ENCODE measurements at places on chromosomes 7 and 10. TPM values are rescaled to one million over a fixed set of nuclear protein-coding genes. Genes with fewer than 3 reads are reported as not detected.

DNA sequence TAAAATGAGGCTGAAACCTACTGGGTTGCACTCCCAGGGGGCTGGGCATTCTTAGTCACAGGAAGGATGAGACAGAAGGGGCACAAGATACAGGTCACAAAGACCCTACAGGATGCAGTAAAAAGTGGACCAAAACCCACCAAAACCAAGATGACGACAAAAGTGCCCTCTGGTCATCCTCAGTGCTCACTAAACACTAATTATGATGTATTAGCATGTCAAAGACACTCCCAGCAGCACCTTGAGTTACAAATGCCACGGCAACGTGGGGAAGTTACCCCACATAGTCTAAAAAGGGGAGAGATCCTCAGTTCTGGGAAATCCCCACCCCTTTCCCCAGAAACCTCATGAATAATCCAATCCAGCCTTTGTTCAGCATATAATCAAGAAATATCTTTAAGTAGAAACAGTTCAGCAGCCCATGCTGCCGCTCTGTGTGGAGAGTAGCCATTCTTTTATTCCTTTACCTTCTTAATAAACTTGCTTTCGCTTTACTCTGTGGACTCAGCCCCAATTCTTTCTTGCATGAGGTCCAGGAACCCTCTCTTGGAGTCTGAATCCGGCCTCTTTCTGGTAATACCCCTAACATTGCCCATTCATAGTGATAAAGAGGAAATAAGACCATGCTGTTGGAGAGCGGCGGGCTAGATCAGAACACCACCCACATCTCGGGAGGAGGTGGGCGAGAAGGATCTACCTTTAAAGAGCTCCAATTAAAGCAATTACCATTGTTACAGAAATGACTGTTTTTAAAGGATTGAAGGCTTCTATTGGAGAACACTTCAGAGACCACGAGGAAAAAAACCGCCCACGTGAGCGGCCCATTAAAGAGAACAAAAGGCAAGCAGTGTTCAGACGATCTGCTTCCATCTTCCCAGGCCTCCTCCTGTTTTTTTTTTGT, 170.9 kb downstream of the USP6NL start:
- no peak for DNase-seq

DNA sequence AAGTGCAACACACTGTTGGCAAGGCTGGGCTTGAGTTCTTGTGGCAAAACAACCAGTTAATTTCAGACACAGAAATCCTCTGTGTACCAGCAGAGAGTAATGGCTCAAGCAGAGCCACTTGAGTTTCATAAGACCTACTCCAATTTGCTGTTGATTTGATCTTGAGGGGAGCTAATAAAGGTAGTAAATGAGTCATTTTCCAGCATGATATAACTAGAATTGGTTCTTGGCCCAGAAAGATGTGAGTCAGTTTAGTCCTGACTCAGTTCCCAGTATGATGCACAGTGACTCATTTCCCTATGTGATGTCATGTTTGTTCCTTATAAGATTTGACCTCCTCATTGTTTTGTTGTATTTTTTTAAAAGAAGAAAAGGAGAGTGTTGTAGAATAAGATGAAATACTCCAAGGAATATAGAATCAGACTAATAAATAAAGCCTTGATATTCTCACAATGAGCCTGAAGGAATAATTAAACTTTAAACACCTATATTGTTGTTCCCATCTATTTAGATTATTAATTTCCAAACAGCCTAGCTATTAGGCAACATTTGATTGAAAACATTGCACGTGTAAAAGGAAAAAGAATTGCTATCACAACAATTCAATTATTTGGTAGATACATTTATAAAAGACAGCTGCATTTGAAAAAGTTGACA, 186.2 kb downstream of the REEP3 start:
- DNase-seq: peak; percentile 98

GRCh38 chr10:25966844-25967243, 32.8 kb downstream of the MYO3A start:
- no peak for DNase-seq

GRCh38 chr7:45146531-45147379, 10.8 kb upstream of the RAMP3 start:
- no peak for DNase-seq

DNA sequence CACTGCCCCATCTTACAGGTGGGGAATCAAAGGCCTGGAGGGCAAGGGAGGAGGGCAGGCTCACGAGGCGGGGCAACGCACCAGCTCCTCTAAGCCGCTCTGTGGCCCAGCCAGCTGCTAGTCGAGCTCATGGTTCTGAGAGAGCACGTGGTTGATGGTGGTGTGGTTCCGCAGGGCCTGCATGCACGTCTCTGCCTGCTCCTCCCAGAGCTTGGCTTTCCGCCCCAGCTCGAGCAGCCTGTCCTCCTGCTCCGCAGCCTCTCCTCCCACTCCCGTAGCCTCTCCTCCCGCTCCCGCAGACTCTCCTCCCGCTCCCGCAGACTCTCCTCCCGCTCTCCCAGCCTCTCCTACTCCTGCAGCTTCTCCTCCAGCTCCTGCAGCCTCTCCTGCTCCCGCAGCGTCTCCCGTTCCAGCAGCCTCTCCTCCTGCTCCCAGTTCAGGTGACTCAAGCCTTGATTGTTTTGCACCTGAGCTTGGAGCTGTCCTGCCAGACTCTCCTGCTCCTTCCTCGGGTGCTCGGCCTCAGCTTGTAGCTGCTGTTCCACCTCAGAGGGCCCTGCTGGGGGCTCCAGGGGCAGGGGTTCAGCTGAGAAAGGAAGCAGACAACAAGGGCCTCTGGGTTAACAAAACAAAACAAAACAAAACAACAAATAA, 19.1 kb upstream of the MTPAP start:
- DNase-seq: no peak

- no peak for DNase-seq
Measured at GRCh38 chr10:130363051-130363450, 226.9 kb downstream of the GLRX3 start.

DNA sequence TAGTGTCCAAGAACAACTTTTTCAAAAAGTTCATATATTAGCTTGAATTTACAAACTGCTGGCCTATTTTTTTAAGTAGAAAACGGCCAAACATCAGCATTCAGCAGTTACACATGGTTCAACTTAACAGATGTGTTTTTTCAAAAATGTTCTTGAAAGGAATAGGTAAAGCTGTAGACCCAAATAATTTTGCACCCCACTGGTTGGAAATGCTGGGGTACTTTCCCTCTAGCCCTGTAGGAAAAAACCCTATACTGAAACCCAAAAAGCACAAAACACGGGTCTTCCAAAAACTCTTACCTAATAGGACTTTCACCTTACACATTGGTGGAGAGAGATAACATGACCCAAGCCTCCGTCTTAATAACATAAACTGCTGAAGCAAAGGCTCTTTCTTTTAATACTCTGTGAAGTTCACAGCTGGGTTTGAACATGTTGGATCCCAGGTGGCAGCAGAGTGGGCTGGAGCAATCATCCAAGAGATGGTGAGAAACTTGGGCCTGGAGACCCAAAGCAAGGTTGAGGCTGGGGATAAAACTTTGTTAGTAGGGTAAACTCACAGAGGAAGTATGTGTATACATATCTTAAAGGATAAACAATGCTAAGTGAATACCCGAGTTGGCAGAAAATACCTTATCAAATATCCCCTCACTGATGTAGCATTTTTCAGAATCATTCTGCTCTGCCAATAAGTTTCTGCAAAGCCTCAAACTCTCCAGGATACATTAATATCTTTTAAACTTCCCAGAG, 629 bp upstream of the DNAJC9 start:
- DNase-seq: no peak

GRCh38 chr7:54778696-54779540, 19.9 kb upstream of the SEC61G start:
- DNase-seq: no peak

DNA sequence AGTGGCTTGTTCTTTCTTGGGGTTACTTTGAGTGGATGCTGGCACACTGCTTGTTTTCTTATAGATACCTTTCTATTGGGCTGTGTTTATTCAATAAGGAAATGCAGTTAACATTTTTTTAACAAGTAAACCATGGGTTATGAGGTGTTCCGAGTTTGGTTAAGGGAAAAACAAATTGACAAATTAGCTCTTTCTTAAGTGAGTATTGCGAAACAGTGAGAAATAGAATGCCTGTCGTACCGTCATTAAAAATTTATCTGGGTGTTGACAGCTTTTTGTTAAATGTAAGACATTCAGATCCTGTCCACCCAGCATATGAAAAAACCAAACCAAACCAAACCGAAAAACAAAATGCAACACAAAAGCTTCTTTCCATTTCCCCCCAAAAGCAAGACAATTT, 6.2 kb downstream of the CUX1 start:
- DNase-seq: no peak

Gene UMAD1
- 9.9 TPM for total RNA-seq

Gene MSMB
- not detected for total RNA-seq

Gene LBX1
- not detected for total RNA-seq

Gene POMZP3
- total RNA-seq: 7.1 TPM
